ENCODE measurements at places on chromosomes 3 and 15.
A peak's percentile ranks its signal among the peaks of the same experiment; 100 is the strongest.

DNA sequence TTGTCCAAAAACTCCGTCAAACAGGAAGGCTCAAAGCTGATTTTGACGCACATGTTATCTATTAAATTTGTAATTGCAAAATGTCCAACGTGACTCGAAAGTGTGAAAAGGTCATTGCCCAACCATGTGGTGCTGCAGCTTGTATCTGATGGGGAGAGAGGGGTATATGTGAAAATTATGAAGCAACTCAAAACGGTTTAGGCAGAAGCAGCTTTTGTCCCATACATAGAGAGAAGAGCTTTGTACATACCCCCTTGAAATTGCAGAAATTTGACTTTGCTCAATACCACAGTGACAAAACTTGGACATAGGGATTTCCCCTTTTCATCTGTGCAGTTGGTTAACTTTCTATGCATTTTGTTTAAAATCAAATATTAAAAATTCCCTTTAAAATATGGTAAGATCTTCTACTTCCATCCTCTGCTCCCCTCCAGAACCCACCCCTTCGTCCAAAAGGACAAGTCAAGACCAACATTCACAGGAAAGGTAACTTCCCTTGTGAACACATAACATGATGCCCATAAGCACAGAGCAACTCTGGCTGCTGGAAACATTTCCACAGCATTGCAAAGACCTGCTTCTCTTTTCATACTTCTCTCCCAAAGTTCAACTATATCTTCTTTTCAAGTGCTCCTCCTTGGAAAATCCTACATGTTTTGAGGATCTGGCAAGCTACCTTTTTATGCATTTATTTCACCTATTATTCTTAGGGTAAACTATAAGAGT, 253.7 kb upstream of the THBS1 start:
- DNase-seq: no peak

DNA sequence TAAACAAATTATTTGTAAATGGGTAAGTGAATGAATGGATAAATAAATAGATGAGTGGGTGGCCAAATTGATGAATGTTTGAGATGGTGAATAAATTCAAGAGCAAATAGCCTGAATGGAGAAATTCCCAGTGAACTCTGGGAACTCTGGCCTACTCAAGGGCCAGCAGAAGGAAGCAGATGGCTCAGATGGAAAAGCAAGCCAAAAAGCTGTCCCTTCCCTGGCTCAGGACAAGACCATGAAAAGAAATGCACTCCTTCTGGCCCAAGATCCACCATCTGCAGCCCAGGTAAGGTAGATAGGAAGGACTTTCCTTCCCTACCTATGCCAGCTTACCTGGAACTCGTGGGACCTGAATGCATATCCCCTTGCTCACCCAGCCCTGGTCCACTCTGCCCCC, 37.6 kb upstream of the CLDN18 start:
- DNase-seq: no peak

DNA sequence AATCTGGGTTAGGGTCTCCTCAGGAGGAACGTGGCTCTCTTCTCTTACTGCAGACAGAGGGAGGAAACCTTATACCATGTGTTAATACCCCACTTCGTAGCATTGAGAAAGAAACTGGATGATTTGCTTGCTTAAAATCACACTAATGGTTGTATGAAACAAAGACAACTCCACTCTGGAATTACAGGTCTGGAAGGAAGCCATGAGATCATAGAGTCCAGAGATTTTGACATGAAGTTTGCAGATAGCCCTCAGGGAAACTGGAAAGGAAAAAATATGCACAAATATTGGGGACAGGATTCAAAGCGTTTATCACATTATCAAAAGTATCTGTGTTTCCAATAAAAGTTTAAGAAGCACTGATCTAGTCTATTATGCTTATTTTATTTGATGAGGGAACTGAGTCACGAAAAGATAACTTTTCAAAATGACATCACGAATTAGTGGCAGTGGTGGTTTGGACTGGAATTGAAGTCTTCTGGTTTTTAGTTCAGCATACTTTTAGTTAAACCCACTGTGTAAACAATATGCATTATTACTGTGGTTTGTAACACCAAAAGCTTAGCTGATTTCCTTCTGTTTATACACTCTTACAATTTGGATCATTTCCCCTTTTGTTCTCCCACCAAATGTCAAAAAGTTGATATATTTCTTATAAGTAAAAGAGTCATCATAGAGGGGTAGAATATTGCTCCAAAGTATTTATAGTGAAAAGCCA, 16.8 kb downstream of the FGF7 start:
- no peak for DNase-seq

DNA sequence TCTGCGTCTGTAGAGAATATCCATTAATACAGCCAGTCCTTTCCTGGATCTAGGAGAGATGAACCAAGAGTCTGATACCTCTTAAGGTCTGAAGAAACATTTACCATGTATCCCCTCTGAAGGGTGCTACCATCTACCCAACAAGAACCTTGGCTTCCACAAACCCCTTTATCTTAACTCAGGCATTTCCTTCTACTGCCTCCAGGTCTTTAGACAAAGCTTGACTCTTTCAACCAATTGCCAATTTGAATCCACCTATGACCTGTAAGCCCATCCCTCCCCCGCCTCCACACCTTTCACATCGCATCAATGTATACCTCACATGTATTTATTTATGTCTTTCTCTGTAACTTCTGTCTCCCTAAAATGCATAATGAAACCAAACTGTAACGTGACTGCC, 139.5 kb downstream of the SNRK start:
- no peak for DNase-seq

- DNase-seq: no peak
These were observed 106.9 kb downstream of the LRRK1 start for GRCh38 chr15:101025896-101026631.

DNA sequence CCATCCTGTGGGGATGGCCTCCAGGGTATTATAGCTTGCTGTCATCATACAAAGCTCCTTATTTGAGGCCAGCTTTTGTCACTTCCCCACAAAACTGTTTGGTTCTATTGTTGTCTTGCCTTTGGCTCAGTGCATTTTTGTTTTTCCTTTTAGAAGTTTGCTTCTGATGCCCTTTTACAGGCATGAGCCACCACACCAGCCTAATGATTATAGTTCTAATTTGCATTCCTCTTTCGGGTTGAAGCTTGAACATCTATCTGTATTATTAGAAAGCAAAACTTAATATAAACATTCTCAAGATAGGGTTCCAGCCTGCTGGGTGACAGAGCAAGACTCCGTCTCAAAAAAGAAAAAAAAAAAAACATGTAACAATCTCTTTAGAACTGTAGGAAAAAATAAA, 39.8 kb downstream of the SMARCC1 start:
- no peak for DNase-seq

DNA sequence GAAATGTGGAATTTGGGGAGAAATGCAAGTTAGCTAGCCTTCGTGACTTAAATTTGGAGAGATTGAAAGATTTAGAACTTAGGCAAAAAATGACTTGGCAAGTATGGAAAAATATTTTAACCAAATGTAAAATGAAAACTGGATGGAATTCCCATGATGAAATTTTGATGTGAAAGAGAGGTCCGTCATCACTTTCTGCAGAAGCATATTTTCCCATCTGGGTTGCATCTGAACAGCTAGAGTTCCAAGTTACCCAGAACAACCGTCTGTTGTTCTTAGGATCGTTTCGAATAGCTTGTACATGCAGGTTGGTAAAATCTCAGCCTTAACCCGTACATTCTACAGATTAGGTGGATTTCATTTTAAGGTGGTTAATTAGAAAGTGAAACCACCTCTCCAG, 136.3 kb downstream of the GHSR start:
- DNase-seq: no peak

GRCh38 chr15:52294881-52295420, 653 bp downstream of the MYO5C start:
- no peak for DNase-seq

- DNase-seq: no peak
These were observed 580 bp upstream of the FXR1 start for GRCh38 chr3:180911876-180912303.

DNA sequence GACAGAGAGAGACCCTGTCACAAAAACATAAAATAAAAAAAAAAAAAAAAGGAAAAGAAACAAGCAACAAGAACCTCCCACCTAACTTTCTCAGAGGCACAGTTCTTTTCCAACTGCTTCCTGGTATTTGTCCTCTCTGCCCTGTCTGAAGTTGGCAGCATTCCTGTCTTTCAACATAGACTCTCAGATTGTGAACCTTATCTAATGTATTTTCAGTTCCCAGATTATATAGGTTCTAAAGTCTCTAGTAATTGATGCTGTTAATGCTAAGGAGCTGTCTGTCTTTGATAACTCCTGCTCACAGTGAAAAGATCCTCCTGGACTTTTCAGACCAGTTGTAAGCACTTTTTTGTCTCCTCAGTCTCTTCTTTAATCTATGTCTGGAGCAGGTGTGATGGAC, 199.5 kb upstream of the P2RY1 start:
- DNase-seq: no peak

- no peak for DNase-seq
These were observed 126.5 kb upstream of the BFSP2 start for GRCh38 chr3:133273346-133273745.

- DNase-seq: no peak
These were observed 73.9 kb upstream of the KCNH8 start for GRCh38 chr3:19074257-19074900.

GRCh38 chr15:90884719-90885431, 571 bp downstream of the FES start:
- DNase-seq: no peak

GRCh38 chr15:83077491-83078230, 10.6 kb upstream of the BTBD1 start:
- no peak for DNase-seq

- DNase-seq: no peak
These were observed 28.5 kb downstream of the OSTN start for GRCh38 chr3:191227541-191227940.

DNA sequence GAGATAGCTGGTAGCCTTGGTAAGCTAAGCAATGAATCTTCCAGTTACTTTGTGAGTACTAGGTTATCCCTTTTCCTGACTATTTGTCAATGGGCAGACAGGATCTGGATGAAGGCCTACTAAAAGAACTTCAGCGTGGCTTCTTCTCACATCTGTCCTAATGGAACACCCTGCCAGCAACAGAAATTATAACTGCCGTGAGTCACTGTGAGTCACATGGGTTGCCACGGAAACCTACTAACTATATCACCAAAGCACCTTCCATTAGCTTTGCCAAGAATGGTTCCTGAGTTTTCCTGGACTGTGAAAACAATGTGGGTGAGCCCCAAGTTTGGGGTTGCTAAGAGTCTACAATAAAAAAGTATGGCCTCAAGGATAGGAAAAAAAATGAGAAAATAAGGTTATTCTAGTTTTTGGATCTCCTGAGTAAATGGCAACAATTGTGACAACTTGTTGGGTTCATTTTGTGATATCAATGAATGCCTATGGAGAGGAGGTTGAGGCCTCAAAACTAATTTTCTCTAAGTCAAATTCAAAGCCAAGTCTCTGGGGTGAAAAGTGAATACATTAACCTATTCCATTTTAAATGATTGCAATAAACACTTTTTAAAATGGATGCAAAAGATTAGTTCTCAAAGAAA, 195.1 kb upstream of the ICE2 start:
- peak; percentile 6 for DNase-seq

GRCh38 chr15:58185439-58185838, 47.3 kb downstream of the AQP9 start:
- no peak for DNase-seq

- no peak for DNase-seq
These were observed 799.8 kb downstream of the NSUN3 start for GRCh38 chr3:94862703-94863102.

- DNase-seq: peak; percentile 69
These were observed 15.9 kb downstream of the RPLP1 start for GRCh38 chr15:69468241-69469121.

- DNase-seq: no peak
These were observed 58.0 kb upstream of the FBN1 start for GRCh38 chr15:48703544-48703943.

GRCh38 chr3:136350132-136350531, 100.0 kb downstream of the PCCB start:
- no peak for DNase-seq

- no peak for DNase-seq
These were observed 632.9 kb downstream of the EPHA3 start for GRCh38 chr3:89740080-89740880.

DNA sequence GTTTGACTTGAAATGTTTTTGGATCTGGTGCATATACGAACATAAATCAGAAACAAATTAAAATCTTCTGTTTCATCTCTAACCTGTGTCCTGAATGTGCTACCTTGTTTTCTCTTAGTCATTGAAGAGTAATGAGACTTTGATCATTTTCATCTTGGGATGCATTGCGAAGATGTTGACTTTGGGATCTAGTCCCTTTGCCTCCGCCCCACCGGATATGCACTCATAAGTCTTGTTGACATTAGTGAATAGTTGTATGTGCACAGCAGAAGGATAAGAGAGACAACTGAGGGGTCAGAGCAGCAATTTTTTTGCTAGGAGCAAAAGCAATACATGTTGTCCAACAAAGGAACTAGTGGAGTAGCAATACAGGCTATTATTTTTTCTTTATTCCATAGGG, 35.9 kb upstream of the SPRED1 start:
- DNase-seq: no peak

DNA sequence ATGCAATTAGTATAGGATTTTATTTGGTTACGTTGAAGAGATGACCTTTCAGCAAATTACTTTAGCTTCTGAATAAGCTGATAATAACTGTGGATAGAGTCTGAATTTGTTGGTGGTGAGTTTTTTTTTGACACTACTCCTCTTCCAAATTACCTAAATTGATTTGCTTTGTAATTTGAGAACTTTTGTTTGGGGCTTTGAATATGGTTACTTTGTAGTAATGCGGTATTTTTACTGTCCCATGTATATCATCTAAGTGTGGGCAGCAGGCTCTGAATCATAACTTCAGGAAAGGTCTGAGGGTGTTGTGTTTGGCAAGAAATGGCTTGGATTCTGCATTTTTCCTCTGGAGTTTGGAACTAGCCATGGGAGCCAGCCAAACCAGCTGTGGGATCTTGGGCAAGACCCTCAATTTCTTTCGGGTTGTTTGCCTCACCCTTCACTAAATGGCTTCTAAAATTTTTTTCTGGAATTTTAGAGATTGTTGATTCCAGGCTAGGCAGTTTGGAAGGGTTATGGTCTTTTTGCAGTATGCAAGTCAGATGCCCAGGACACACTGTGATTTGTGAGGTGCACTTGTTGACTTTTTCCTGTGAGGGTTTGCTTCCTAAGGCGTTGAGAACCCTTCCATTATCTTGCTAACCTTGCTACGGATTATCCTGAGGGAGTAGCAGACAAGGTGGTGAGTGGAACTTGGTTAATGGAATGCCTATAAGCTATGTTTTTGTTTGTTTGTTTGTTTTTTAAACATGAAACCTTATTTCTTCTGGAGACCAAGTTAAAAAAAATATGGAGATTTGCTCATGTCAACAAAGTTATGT, 10.4 kb downstream of the PTPRG start:
- DNase-seq: no peak

DNA sequence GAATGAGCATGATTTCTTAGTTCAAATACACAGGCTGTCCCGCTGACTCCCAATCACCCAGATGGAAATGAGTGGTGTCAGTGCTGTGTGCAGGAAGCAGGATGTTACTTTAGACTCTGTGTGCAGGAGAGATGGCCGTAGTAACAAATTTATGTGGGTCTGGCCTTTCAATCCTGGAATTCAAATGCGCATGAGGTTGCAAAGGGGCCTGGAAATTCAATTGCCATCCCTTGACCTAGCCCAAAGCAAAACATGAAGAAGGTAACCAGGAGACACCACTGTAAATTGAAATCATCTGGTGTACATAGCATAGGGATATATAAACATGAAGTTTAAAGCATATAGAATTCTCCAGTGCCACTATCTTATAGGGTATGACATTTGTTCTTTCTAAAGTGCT, 33.2 kb downstream of the GREM1 start:
- DNase-seq: no peak

- DNase-seq: no peak
These were observed 50.0 kb upstream of the ADPGK start for GRCh38 chr15:72833561-72833960.

- no peak for DNase-seq
These were observed 762.2 kb upstream of the ALCAM start for GRCh38 chr3:104604326-104605010.

Measured in activated CD8-positive, alpha-beta memory T cell treated with anti-CD3 and anti-CD28 coated beads for 4 hours (primary cell).